ENCODE measurements at places on chromosomes 5 and 9.

DNA sequence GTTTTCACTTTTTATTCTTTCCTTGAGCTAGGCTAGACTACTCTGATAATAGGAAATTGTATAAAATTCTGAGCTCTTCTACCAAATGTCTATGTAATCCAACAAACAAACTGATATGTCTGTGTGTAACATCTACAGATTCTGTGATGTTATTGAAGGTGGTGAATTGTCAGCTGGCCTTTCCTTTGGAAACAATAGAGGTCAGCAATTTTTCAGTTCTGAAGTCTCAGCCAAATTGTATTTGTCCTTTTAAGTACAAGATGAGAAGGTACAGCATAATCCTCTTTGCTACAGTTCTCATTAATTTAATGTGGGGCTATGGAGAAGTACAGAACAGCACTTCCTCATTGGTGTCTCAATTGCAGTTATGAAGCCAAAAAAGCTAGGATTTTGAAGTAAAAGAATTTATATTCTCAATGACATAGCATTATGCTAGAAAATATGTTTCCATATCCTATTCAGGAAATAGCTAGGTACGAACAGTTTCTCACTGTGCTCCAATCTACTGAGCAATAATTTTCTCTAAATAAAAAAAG is 198.0 kb downstream of the HINT1 start:
- no peak for DNase-seq

DNA sequence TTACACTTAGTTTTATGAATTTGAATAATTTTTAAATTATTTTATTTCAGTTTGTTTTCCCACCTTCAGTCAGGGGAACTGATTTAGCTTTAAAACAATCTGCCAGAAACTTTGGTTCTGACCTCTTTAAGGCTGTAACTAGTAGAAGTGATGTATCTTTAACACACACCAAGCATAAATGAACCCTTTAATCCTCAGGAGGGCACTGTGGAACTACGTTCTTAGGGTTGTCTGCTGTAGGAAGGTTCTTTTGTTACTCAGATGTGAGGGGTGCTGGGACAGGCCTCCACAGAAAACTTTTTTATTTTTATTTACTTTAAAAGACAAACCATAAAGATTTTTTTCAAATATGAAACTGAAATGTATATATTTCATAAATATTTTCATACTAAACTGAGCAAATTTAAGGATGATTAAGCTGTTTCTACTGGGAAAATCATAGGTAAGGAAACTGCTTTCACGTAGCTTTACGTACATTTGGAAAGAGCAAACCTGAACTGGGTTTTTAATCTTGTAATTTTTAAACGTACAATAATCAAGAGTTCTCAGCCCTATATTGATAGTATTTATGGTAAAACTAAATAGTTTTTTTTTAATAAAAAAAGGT is 5.3 kb downstream of the KLF4 start:
- no peak for DNase-seq

- no peak for DNase-seq
Measured at GRCh38 chr5:174145091-174145490, 99.6 kb downstream of the NSG2 start.

DNA sequence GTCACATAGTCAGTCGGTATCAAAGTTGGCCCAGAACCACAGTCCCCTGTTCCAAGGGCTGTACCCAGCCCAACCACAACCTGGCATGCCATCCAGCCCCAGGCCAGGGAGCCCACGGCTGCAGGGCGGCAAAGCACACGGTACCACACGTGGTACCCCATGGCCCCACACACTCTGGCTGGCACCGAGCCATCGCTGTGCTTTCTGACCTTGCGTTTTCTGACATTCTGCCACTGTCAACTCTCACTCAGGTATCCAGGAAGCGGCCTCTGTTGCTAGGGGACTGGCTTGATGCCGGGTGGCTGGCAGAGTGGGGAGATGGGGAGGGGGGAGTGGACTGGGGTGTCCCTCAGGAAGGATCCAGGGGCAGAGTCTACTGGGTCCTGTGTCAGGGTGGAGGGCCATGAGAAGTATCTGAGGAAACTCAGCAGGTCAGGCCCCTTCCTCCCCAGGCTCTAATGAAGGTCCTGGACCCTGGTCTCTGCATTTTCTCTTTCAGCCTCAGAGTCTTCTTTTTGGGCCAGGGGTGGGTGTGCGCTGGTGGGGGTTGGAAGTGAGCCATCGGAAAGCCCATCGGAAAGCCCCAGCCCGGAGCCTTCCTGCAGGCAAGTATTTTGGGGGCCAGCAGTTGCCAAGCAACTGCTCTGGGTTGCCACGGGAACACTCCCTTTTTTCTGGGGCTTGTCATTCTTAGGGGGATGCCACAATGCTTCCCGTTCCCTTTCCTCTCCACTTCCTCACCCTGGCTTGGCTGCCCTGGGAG is 21.0 kb upstream of the RALGDS start:
- DNase-seq = no peak

DNA sequence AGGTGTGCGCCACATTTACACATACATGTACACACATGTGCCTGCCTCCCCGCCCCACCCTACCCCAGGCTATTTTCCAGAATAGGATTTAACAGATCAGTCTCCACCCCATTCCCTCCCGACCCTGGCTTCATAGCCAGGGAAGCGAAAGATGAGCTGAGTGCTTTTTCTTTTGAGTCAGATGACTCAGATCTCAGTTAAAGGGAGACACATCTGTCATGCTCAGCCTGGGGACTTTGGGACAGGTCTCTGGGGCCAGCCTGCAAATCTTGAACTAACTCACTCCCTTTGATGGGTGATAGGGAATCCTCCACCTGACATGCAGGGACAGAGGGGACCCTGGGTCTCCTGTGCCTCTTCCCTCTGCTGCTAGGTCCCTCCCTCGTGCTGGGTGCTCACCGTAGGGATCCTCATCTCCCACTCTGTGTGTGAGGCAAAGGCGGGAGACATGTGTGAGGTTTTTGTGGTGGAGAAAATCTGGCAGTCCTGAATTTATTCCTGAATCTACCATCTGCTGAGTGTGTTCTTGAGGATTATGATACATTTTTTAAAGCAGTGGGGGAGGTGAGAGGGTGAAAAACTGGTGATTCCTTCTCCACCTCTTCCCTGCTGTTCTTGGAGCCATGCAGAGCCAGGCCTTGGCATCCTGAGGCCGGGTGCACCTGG is 37.7 kb downstream of the NEUROG1 start:
- DNase-seq = no peak

Measured in 8988T (cell line).